ENCODE measurements at places on chromosomes 5 and 9.

GRCh38 chr9:131707733-131708157, 32.1 kb downstream of the RAPGEF1 start:
- no peak for DNase-seq

GRCh38 chr5:169106911-169107706, 193.8 kb downstream of the SLIT3 start:
- DNase-seq: no peak

DNA sequence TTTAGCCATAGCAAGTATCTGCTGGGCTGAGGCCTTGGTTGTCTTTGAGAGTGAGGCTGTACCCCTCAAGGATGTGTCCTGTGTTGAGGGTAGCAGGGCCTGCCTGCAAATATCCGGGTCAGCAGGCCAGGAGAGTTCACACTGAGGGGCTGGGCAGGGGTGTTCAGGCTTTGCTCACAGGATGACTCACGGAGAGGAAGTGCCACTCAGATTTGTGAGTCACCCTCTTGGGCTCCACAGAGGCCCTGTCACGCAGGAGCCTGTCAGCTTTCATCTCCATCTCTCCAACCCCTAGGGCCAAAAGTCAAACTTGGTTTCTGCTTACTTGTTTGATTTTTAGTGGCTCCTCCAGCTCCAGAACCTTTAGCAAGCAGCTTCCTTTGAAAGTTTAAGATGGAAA, 211.5 kb downstream of the SEC61B start:
- peak; percentile 78 for DNase-seq

DNA sequence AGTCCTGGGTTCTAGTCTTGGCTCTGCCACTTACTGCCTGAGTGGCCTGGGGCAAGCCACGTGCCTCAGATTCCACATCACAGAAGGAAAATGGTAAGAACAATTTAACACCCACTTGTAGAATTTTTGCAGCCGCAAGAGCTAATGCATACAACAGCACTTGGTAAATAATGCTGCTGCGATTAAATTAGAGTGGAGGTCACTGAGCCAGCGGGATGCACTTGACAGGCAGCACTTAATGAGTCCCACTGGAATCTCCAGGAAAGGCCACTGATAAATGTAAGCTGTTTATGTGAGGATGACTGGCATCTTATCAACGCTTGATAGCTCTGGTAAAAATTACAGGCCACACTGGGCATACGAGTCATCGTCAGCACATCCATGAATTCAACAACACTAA, 59.4 kb upstream of the UBTD2 start:
- DNase-seq: no peak

DNA sequence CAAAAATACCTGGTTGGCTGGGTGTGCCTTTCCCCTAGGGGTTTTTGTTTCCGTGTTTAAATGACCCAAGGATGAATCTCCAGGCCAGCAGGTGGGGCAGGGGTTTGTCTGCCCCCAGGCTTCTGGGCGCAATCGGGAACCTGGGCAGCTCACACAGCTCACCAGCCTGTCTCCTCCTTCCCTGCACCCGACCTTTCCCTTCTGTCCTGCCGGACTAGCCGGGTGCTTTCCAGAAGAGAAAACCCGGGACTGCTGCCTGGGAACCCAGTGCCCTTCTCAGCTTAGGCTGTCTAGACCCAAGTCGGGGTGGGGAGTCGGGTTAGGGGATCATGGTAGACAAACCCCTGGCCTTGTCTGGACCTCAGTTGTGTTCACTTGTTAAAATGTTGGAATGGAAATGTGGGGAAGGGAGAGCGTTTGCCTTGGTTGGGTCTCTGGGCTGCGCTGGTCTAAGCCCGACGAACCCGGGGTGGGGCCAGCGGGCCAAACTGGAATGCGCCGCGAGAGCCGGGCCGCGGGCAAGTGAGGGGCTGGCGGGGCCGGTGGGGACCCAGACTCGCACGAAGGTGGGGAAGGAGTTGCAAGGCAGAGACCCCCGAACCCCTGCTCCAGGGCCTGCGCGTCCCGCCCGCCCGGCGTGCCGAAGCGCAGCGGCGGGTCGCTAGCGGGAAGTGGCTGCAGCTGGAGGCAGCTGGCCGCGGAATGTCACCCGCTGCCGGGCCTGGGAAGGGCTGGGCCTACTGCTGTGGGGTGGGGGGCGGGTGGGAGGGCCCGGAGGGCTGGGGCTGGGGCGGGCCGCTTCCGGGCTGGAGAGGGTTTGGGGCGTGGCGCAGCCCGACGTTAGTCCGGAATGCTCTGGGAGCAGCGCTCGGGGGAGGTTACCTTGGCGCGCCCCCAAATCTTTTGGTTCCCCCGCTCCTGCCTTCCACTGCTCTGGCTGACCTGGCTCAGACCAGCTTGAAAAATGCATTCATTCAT, 84.6 kb downstream of the DAB2IP start:
- no peak for DNase-seq

DNA sequence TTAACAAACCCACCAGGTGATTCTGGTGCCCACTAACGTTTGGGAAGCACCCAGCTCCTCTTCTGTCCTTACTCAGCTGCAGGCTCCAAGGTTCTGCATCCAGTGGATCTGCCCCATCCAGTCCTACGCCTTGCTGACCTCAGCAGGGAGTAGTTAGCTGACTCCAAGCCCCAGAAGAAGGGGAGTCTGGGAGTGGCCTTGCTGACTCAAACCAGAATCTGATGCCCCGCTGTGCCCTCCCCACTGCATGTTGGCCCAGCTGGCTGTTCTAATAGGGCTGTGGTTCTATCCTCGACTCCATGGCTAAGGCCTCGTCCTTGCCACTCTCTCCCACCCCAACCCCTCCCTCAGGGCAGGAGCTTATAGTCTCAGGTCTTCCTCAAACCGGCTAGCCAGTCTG, 136.3 kb downstream of the TTLL11 start:
- no peak for DNase-seq
